ENCODE measurements at places on chromosomes 5 and 9.

- no peak for DNase-seq
Observed at GRCh38 chr5:172593306-172593705, 47.8 kb upstream of the NEURL1B start.

DNA sequence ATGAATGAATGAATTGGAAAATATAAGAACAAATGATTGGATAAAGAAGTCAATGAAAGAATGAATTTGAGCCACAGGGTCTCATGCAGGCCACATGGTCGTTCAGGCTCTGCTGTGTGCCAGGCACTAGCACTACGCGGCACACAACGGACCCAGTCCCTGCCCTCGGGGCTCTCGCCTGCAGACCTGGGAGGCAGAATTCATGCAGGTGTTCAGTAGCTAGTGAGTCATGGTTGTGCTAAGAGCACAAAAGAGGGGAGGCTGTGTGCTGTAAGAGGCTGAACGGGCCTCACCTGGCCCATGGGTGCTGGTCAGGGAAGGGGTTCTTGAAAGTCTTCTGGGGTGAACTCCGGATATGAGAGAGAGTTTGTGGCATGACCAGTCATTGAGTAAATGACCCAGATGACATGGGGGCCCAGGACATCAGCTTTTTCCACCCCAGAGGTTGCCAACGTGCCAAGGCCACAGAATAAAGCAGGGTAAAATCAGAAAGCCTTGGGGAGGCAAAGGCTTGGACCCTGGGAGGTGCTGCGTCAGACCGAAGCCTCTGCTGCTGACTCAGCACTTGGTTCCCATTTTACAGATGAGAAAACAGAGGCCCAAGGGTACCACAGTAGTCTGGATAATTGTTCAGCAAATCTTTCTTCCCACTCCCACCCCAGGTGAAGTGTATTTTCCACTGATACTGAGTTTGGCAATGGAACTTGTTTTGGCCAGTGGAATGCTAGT lies 264.3 kb upstream of the MVB12B start:
- no peak for DNase-seq

DNA sequence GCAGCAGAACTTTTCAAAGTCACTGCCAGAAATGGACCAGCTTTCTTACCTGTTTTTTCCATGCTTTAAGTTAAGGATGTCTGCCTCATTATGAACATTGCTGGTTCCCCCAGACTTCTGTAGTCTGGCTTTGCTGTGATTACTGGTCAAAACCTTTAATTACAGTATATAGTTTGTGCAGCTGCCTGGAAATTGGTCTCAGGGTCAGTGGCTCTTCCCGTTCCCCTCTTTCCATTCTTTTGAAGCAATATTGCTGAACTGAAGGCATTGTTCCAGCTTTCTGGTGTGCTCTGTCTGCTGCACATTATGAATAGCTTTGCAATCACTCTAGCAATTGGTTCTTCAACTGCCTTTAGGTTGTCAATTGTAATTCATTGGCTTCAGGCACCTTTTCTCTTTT lies 206.5 kb downstream of the ARL15 start:
- DNase-seq = no peak

DNA sequence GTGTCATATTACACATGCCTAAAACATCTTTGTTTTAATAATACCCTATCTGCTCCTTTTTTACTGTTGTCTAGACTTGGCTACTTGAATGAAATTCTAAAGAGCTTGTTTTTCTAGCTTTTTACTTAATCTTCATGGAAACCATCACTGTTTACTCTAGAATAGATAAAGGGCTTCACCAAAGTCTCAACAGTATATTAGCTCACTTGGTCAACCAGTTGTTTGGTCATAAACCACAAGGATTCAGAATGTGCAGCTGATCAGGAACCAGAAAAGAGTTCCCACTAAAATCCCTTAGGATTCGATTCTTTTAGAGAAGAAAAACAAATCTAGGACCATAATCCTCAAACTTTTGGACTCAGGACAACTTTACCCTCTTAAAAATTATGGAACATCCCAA lies 38.0 kb downstream of the CDO1 start:
- no peak for DNase-seq

DNA sequence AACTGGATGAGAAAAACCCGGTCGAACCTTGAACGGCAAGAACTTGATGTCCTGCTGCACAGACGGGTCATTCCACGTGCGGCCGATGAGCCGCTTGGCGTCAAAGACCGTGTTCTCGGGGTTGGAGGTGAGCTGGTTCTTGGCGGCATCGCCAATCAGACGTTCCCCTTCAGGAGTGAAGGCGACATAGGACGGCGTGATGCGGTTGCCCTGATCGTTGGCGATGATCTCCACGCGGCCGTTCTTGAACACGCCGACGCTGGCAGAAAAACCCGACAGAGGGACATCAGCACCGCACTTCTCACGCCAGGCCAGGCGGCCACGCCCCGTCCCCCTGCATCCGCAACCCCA lies 519 bp downstream of the HSPA5 start:
- DNase-seq = peak; percentile 62

GRCh38 chr5:174607916-174608315 lies 116.5 kb upstream of the MSX2 start:
- no peak for DNase-seq

- no peak for DNase-seq
Observed at GRCh38 chr5:53713978-53714666, 153.7 kb downstream of the NDUFS4 start.

- DNase-seq = no peak
Observed at GRCh38 chr5:75648712-75649111, 37.5 kb downstream of the ANKDD1B start.

- DNase-seq = no peak
Observed at GRCh38 chr9:109499093-109499630, 1.1 kb upstream of the PTPN3 start.

- DNase-seq = no peak
Observed at GRCh38 chr9:82397534-82397933, 409.0 kb downstream of the SPATA31D1 start.

- no peak for DNase-seq
Observed at GRCh38 chr5:129118826-129119225, 24.3 kb downstream of the ISOC1 start.

GRCh38 chr9:21961569-21961968 lies 32.6 kb downstream of the CDKN2A start:
- no peak for DNase-seq

- DNase-seq = no peak
Observed at GRCh38 chr9:136700959-136701667, 11.3 kb upstream of the DIPK1B start.

DNA sequence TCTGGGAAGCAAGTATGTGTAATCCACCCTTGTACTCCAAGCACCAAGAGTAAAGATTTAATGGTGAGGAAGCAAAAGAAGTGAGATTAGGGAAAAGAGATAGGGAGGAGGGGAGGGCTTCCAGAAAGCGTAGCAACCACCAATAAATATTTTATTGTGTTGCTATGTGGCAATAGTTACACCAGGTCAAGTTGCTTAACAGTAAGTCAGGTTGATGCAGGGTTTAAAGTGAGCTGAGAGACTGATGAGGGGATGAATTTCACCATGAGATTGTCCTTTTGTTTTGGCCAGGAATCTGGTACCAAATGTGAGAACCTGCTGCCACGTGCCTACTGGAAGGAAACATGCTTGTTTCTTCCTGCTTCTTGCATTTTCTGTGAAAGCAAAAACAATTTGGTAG lies 62.7 kb downstream of the PCSK5 start:
- DNase-seq = no peak

DNA sequence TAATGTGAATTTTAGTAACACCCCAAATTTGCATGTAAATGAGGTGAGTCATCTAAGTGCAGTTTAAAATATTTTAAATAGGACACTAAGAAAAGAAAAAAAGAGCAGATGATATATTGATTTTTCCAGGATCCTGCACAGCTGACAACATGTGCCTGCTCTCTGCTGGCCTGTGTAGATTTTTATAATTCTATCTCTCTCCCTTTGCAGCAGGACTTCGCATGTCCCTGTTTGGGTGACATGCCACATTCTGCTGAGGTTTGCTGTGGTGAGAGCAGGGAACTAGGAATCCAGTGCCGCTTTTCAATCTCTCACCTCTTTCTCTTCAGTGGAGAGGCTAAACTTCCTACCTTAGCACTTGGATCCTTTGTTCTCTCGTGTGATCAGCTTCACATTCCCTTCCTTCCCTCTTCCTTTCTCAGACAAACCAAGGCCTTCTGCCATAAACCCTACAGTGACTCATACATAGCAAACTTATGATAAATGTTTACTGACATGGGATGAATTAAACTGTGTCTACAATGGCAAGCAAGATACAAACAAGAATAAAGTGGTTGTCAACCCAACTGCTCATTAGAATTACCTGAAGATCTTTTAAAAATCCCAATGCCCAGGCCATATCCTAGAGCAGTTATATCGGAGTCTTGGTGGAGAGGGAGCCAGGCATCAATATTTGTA lies 198.8 kb upstream of the EFNA5 start:
- no peak for DNase-seq

- DNase-seq = peak; percentile 78
Observed at GRCh38 chr9:135085830-135086546, 1.5 kb upstream of the OLFM1 start.

DNA sequence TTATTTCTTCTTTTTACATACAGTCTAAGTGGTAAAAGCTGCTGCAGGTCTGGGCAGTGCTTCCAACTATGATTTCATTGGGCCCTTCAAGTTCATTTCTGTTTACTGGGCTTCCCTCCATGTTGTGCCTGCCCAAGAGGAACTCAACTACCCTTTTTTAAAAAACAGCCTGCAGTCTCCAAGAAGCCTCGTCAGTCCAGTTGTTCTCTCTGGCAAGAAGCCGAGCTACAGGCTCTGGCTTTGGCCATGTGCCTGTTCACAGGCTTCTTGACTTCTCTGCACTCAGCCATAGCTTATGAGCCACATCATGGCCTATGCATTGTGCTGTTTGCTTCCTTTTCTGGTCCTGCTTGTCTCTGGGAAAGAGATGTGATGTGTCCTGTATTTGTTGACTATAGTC lies 119.7 kb upstream of the PJA2 start:
- no peak for DNase-seq

- no peak for DNase-seq
Observed at GRCh38 chr9:28927691-28928090, 1354.4 kb upstream of the C9orf72 start.

- no peak for DNase-seq
Observed at GRCh38 chr9:133445293-133445969, 14.3 kb upstream of the CACFD1 start.

DNA sequence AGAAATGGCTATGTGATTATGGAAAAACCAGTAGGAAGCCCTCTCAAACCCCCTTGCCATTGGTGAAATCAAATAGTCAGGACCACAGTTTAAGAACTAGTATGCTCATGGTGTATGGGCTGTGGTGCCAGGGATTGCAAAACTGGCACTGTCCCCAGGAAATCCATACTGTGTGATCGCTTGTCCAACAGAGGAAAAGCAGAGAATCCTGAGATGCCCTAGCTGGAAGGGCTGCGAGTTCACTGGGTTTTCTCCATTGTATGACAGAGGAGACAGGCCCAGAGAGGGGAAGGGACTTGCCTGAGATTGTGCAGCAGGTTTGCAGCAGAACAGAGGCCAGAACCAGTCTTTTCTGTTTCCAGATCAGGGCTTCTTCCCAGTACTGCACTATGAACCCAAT lies 12.5 kb downstream of the SEC61B start:
- DNase-seq = no peak

DNA sequence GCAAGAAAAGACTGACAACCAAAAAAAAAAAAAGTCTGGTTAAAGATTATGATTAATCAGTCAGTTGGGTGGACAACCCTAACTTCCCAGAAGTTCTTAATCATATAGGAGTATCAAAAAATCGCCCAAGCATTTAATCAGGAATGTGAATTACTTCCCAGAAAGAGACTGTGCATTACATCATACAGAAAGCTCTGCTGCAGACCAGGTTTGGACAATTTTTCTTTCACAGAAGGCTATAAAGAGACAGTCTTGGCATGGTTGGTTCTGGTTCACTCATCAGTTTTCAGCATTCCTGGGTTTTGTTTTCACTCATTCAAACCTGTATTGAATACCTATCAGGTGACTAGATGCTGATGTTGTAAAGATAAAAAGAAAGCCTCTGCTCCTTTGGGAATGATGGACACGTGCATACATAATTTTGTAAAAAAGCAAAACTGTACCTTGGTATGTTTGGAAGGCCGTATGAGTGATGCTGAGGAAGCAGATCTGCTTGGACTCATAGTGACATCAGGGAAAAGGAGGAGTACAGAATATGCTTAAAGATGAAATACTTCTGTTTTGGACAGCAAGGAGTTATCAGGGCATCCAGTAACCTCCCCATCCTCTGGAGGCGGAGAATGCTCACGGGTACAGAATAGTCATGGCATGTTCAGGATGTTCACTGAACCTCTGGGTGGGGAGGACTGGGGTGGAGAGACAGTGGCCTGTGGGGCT lies 178.4 kb downstream of the GNA14 start:
- DNase-seq = no peak

- no peak for DNase-seq
Observed at GRCh38 chr5:4221048-4221447, 625.4 kb downstream of the IRX1 start.

DNA sequence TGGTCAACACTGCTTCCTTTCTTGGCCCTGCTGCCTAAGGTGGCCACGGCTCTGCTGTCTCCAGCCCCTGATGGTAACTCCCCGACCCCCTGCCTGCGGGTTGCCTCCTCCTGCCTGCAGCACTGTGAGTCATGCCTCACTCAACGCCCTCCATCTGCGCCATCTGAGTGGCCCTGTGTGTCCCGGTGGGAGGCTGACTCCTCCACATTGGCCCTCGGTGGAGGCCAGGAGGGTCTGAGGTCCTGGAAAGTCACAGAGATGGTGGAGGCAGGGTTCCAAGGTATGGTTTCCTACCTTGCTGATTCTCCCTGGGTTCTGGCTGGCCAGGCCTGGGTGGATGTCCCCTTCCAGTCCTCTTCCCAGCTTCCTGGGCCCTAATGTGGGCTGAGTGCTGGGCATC lies 64.5 kb upstream of the ADAMTS2 start:
- no peak for DNase-seq

- DNase-seq = no peak
Observed at GRCh38 chr5:175825893-175826292, 45.5 kb upstream of the CPLX2 start.

DNA sequence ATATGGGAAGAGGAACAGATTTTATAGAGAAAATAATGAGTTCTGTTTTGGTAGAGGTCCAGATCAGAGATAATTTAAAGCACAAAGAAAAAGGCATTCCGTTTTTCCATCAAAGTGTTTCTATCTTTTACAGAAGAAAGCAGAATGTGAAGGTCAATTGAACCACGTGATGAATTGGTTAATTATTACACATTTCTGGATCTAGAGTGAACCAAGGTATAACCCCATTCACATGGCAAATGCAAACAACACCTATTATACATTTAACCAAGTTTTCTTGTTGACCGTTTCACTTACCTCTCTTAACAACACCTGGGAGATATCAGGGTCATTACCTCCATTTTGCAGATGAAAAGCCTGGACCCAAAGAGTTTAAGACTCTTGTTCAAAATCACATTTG lies 34.9 kb upstream of the ZNF462 start:
- no peak for DNase-seq

DNA sequence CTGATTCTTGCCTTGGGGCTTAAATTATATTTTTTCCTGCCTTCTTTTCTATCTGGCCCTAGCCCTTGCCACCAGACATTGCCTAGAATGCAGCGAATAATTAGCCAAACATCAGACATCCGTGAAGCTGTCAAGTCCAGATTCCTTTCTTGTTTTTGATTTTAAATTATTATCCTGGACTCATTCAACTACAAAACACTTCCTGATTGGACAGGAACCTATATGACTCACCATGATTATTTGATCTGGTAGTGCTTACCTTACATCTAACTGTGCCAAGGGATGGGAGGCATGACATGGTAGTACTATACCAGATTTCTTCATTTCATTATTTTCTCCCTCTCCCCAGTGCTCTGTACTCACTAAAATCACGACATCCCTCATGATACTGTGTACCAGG lies 829.6 kb downstream of the TLR4 start:
- DNase-seq = no peak
